CD4-positive, alpha-beta T cell treated with Interleukin-12 subunit alpha and Interleukin-12 subunit beta, for 1 hour (primary cell): ENCODE measurements at places on chromosomes 13 and 19.

GRCh38 chr13:89980896-89981295 lies 1366.6 kb upstream of the MIR17HG start:
- no peak for DNase-seq

DNA sequence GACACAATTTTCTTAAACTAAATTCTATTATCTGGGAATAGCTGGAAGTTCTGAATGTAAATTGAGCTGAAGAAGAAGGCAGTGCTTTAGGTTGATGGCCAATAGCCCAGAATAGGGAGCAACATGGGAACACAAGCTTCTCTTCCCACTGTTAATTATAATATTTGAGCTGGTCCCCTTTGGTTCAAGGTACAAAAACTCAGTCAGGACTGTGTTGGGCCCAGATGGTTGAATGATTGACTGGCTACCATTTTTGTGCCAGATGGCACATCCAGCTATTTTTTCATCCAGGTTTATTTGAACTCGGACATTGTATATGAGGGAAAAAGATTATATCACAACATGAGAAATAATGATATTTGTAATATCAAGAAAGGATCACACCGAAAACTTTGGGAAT lies 458.9 kb downstream of the SLITRK1 start:
- no peak for DNase-seq

GRCh38 chr19:32343550-32344262 lies 1.7 kb upstream of the ZNF507 start:
- no peak for DNase-seq

DNA sequence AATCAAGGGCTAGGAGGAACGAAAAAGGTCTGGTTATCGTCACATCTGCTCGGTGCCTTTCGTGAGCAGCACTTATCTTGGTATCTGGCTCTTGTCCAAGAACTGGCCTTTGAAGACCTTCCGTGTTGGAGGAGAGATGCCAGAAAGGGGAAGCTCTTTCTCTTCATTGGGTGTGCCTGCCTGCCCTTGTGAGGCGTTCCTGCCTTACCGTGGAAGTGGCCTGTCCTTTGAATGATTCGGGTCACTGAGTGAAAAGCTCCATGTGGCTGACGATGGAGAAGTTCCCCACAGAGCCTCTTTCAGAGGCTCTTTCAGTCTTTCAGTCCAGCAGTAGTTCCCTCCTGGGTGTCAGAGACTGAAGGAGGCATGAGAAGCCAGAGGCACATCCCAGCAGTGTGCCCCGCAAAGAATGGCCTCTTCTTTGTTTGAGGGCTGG lies 121.5 kb upstream of the SLC10A2 start:
- no peak for DNase-seq

GRCh38 chr13:45225370-45225769 lies 24.5 kb upstream of the KCTD4 start:
- DNase-seq, result no peak

- no peak for DNase-seq
Measured at GRCh38 chr19:11485245-11485837, 4.5 kb upstream of the ELAVL3 start.

- DNase-seq, result no peak
Measured at GRCh38 chr13:20506696-20507095, 19.0 kb downstream of the CRYL1 start.

DNA sequence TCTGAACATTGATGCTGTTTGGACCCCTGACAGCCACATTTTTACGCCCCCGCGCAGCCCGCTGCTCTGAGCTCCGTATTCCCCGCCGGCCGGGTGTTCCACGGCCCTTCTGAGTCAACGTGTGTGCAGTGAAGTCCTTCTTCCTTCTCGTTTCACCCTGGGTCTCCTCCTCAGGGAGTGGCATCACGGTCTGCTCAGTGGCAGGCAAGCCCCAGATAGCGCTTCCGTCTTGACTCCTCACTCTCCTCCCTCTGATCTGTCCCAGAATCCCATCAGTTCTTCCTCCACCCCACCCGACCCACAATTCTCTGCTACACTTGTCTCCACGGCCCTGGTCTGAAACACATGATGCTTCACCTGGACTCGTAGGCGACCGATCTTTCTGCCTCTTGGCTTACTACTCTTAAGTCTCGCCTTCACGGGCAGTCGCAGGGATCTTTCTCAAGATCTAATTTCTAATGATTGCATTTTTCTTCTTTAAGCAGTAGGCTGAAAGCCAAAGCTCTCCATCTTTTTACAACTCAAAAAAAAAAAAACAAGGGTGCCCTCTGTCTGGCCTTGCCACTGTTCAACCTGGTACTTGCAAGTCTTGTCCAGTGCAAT lies 33.9 kb downstream of the CCNE1 start:
- DNase-seq, result peak; percentile 13

GRCh38 chr19:48659768-48660167 lies 13.0 kb downstream of the NTN5 start:
- DNase-seq, result no peak

DNA sequence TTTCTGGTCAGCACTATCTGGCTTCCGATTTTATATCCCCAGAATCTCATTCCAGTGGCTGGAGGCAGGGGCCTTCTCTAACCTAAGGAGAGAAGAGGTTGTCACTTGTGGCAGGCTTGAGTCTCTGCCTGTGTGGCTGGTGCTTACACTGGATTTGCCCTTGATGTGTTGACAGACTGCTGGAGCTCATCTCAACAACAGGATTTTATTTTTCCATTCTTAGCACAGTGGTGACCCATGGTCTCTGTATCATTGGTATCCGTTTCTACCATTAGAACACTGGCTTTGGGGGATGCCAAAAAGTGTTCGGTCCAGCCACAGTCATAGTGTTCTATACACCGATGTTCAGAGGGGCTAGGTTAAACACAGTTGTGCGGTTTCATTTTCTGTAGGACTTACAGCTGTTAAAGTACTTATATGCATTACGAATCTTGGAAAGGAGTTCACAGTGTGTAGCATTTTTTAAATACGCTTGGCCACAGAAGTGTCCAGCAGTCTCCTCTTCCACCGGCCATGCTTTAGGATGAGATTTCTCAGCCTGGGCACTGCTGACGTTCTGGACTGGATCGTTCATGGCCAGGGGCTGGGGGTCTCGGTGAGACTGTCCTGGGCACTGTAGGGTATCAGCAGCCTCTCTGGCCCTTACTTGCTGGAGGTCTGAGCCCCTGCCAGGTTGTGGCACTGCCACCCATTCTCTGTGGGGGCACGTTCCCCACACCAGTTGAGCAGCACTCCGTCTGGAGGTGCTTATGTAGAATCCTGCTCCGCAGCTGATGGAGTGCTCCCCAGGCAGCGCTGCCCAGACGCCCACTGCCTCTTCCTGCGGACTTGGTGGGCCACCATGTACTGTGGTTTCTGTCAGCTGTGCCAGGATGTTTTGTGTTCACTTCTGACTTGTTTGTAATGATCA lies 41.4 kb upstream of the TEX29 start:
- DNase-seq, result no peak

DNA sequence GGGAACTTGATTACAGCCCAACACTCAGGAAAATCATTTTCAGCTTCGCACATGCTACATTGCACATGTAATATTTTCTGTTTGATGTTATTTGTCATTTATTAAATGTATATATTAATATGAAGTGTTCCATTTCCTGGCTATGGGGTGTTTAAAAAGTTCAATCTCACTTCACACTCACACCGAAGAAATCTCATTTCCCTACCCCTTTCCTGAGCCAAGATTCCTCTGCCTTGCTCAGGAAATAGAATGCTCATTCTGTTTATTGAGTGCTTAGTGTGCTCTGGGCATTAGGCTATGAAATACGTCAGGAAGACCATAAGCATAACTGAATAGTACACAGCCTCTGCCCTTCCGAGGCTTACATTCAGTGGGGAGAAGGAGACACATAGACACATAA lies 331.9 kb upstream of the TSHZ3 start:
- DNase-seq, result no peak

- DNase-seq, result no peak
Measured at GRCh38 chr13:110636053-110636475, 20.7 kb downstream of the NAXD start.

GRCh38 chr19:46442808-46443450 lies 14.2 kb upstream of the PNMA8C start:
- DNase-seq, result no peak

GRCh38 chr13:50284540-50284939 lies 269.3 kb downstream of the KCNRG start:
- peak; percentile 4 for DNase-seq

GRCh38 chr19:1648920-1649541 lies 3.4 kb downstream of the TCF3 start:
- no peak for DNase-seq

- no peak for DNase-seq
Measured at GRCh38 chr19:29834991-29835846, 23.4 kb downstream of the CCNE1 start.

DNA sequence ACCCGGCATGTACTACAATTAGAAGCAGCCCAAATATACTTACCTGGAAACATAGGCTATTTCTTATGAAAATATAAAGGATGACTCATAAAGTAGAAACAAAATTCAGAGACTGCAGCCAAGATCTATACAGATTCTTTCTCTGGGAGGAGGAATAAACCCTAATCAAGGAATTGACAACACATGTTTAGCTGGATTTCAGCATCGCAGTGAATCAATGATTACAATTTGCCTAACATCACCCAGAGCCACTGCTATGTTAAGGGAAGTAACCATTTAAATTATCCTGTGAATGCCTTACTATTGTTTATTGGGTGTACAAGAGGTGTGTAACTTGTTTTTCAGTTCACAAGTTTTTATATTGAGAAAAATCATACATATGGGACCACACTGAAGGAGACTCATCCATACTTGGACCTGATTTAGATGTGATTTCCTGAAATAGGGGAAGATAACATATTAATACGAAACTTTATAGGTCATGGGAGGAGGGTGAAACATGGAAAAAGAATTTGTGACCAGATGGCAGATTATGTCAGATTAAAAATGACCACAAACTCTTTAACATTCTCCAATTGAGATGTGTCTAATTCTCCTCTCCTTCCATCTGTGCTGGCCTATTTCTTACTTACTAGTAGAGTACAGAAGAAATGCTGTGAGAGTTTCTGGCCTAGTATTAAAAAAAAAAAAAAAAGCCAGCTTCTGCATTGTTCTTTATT lies 1168.4 kb downstream of the SLITRK1 start:
- DNase-seq, result no peak

GRCh38 chr19:2800506-2800905 lies 15.2 kb downstream of the THOP1 start:
- no peak for DNase-seq

- DNase-seq, result no peak
Measured at GRCh38 chr19:56504581-56504980, 3.1 kb upstream of the ZNF471 start.

- peak; percentile 70 for DNase-seq
Measured at GRCh38 chr13:109779074-109779473, 7.3 kb downstream of the IRS2 start.

GRCh38 chr19:5914946-5915781 lies 1.1 kb downstream of the CAPS start:
- DNase-seq, result no peak

DNA sequence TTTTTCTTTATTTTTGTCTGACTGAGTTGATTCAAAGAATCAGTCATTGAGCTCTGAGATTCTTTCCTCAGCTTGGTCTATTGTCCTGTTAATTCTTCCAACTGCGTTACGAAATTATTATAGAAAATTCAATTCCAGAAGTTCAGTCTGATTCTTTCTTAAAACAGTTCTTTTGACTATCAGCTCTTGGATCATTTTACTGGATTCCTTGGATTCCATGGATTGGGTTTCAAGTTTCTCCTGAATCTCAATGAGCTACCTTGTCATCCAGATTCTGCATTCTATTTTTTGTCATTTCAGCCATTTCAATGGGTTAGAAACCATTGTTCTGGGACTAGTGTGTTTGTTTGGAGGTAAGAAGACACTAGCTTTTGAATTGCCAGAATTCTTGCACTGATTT lies 169.3 kb downstream of the PCDH20 start:
- DNase-seq, result no peak

DNA sequence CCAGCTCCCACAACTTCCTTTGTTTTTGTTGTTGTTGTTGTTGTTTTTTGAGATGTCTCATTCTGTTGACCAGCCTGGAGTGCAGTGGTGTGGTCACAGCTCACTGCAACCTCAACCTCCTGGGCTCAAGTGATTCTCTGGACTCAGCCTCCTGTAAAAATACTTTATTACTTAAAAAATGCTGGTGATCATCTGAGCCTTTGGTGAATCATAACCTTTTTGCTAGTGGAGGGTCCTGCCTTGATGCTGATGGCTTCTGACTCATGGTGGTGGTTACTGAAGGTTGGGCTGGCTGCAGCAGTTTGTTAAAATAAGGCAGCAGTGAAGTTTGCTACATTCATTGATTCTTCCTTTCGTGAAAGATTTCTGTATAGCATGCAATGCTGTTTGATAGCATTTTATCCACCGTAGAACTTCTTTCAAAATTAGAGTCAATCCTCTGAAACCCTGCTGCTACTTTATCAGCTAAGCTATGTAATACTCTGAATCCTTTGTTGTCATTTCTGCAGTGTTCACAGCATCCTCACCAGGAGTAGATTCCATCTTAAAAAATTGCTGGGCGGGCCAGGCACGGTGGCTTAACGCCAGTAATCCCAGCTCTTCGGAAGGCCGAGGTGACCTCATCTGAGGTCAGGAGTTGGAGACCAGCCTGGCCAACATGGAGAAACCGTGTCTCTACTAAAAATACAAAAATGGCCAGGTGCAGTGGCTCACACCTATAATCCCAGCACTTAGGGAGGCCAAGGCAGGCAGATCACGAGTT lies 18.0 kb downstream of the ARHGAP35 start:
- DNase-seq, result no peak

- no peak for DNase-seq
Measured at GRCh38 chr13:33543089-33543459, 257.5 kb upstream of the STARD13 start.

- DNase-seq, result no peak
Measured at GRCh38 chr13:37375724-37376123, 222.8 kb downstream of the POSTN start.

GRCh38 chr13:43140985-43141384 lies 117.6 kb downstream of the DNAJC15 start:
- DNase-seq, result no peak

- peak; percentile 90 for DNase-seq
Measured at GRCh38 chr19:17855280-17856152, 4.2 kb upstream of the RPL18A start.

- DNase-seq, result no peak
Measured at GRCh38 chr13:65454403-65454802, 1775.7 kb downstream of the PCDH9 start.

- DNase-seq, result peak; percentile 2
Measured at GRCh38 chr13:74838096-74838495, 643.9 kb downstream of the TBC1D4 start.

DNA sequence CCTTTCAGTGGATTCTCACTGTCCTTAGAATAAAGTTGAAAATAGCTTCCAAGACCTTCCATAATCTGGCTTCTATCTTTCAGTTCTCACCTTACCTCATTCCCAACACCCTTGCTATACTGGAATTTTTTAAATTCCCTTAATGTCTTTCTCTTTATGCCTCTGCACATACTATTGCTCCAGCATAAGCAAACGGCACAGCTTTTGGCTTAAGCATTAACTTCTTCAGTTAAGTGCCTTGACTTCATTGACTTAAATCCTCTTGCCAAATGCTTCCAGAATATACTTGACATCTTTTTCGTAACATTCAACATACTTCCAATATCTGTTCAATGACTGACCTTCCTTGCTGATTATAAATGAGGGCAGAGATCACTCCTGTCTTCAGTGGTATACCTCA lies 34.0 kb downstream of the SERPINE3 start:
- DNase-seq, result no peak
